ENCODE measurements at places on chromosomes 7 and 10.

GRCh38 chr7:111990643-111991042, 215.6 kb downstream of the DOCK4 start:
- no peak for DNase-seq

DNA sequence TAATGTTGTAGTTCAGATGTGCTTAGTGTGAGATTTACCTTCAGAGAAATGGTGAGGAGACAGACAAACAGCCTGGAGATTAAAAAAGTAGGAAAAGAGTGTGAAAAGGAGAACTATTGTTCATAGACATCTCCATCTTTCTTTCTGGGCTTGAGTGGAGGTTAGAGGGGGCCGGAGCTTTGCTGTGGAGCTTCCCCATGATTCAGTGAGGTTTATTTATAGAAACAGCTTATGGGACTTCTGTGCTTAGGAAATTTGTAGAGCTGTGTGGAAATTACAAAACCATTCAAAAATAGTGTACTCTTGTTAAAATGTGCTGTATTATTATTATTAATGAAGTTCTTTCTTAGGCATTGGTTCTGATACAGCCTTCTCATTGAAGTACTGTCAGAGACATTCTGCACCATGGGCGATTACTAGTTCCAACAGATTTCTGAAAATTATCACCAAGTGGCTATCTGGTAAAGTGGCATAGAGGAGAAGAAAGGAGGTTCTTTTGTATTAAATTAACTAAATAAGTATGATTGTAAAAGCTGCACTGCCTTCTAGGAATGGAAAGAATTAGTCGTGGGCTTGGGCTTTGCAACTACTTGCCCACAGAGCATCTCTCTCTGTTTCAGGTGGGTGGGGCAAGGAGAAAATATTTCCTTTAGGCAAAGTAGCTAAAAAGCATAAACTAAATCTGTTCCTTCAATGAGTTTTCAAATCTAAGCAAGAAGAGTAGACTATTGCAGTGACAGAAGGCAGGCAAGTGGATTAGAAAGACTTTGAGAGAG, 8.7 kb upstream of the TCAF1 start:
- DNase-seq: no peak

- no peak for DNase-seq
These were observed 16.4 kb upstream of the ADD3 start for GRCh38 chr10:109991266-109991855.

- DNase-seq: no peak
These were observed 190.9 kb upstream of the CXCL12 start for GRCh38 chr10:44575601-44576380.

DNA sequence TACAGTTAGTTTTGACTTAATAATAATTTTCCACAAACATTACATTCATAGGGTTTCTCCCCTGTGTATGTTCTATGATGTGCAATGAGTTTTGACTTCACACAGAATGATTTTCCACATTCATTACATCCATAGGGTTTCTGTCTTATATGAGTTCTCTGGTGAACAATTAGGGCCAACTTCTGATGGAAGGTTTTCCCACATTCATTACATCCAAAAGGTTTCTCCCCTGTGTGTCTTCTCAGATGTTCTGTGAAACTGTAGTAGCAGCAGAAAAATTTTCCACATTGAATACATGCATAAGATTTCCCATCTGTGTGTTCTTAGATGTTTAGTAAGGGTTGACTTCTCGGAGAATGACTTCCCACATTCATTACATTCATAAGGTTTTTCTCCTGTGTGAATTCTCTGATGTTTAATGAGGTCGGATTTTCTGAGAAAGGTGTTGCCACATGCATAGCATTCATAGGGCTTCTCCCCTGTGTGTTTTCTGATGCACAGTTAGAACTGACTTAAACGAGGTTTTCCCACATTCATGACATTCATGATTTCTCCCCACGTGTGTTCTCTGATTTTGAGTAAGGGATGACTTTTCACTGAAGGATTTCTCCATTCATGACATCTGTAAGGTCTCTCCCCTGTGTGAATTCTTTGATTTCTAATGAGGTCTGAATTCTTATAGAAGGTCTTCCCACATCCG, 118.5 kb downstream of the ZNF33B start:
- DNase-seq: no peak

DNA sequence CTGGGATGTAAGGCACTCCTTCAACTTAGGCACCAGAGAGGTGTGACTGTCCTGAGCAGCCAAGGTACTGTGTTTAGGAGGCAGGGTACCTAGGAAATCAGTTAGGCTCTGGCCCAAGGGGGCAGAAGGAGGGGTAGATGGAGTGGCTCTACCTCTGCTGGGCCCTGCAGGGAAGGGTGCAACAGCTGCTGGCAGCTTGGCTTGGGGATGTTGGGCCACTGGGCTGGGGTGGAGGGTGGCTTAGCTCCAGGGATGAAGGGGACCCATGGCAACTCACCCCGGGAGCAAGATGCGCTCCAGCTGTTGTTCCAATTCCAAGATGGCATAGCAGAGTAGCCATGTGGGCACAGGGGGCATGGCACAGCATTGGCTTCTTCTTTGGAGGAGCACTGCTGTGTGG, 42.1 kb downstream of the NEURL1 start:
- DNase-seq: no peak

- DNase-seq: no peak
These were observed 340.8 kb upstream of the KLF6 start for GRCh38 chr10:4125776-4126175.

DNA sequence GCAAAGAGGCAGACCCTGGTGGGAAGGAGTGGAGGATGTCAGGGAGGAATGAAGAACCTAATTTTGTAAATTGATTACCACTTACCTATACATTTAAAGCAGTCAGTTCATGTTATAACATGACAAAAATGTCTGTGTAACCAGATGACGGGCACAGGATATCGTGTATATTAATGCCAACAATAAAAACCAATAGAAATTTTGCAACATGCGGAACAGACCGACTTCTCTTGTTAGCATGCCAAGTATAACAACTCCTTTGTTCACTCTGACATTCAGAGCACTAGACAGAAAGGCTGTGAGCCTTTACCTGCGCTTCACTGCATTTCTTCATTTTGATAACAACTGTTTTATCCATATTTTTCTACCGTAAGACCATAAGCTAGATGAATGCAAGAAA, 29.9 kb downstream of the CDK6 start:
- no peak for DNase-seq

DNA sequence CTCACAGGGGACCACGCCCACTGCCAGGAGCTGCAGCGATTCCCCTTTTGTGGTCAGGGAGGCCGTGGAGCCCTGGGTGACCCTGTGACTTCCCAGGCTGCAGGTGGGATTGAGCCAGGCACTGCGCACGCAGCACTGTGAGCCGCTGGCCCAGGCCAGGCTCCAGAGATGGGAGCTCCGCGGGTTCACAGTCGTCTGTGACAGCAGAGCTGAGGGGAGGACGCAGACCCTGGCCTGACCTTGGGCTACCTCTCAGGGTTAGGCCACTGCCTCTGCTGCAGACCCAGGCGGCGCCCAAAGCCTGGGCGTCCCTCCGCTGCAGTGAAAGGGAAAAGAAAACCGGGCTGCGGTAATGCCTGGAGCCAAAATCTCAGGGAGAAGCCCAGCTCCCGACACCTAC, 107.5 kb upstream of the GPR26 start:
- DNase-seq: no peak

GRCh38 chr10:19954601-19955000, 138.4 kb downstream of the PLXDC2 start:
- no peak for DNase-seq

DNA sequence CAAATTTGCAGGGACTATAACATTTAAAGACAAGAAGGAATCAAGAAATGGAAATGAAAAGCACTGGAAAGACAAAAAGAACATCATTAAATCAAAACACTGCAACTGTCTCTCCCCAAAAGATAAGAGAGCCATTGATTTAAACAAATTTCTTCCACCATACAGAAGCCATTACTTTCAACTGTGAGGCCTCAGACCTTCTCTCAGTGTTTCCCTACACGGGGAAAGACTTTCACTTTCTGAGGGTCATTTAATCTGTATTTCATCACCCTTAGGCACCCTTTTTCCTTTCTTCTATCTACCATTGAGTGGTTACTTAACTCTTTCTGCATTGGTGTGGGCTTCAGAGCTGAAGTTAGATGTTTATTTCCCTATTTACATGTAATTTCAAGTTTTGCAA, 47.5 kb downstream of the CCDC172 start:
- no peak for DNase-seq

DNA sequence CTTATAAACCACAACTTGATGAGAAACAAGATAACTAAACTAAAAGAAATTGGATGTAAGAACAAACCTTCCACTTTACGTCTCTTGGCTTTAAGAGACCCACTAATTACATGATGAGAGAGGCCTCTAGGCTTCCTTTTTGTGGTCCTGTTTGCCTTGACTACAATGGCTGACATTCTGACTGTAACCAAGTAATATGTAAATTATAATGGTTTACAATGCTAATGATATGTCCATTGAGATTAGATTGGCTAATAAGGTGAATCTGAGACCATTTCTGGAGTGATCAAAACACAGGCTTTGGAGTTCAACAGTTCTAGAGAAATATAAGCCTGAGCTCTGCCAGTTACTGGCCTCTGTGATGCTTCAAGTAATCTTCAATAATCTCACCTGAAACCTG, 39.4 kb upstream of the AGMO start:
- no peak for DNase-seq

- no peak for DNase-seq
These were observed 694 bp upstream of the FAS start for GRCh38 chr10:88989824-88990383.

DNA sequence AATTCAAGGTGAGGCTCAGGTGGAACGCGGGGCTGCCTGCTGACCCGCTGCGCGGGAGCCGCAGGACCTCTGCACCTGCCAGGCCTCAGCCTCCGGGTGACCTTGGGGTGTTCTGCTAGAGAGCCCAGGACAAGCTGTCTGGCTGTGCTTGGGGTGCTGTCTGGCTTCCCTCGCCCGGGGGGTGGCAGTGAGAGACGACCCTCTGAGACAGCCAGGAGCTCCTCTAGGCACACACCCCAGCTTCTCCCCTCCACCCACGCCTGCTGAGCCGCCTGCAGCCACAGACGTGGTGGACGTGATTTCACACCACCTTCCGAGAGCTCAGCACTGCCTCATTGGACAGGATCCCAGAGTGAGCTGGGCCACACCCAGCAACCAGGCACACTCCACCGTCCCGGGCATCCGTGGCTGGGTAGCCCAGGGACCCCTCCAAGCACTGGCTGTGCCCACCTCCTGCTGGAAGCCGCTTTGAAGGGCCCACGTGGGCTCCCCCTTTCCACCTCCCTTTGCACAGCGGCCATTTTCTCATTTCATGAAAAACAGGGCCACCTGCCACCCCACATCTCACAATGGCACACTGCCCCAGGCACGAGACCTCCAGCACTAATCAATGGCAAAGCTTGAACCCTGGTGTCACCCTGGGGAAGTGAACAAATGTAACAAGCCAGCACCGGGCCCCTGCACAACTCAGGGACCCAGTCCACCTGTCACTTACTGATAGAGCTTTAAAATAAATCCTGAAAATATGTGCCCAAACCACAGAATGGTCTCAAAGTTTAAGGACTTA, 35.0 kb downstream of the ZFAND2A start:
- DNase-seq: no peak

- DNase-seq: no peak
These were observed 1.3 kb upstream of the SORCS3 start for GRCh38 chr10:104639590-104640338.

- DNase-seq: no peak
These were observed 23.4 kb upstream of the AKR1C3 start for GRCh38 chr10:5070648-5071410.

DNA sequence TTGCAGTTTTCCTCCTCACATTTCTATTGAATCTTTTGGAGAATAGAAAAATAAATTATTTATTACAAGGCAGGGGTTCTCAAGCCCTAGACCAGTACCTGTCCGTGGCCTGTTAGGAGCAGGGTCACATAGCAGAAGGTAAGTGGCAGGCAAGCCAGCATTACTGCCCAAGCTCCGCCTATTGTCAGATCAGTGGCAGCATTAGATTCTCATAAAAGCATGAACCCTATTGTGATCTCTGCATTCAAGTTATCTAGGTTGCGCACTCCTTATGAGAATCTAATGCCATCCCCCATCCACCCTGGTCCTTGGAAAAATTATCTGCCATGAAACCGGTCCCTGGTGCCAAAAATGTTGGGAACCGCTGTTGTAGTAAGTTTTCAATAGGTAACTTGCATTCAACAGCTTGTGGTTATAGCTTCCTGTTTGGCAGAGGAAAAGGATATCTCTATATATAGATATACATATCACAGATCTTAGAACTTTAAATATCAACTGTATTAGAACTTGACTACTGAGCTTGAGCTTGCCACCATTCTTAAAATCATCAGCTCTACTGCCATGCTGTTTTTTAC, 165.1 kb downstream of the AHR start:
- no peak for DNase-seq

DNA sequence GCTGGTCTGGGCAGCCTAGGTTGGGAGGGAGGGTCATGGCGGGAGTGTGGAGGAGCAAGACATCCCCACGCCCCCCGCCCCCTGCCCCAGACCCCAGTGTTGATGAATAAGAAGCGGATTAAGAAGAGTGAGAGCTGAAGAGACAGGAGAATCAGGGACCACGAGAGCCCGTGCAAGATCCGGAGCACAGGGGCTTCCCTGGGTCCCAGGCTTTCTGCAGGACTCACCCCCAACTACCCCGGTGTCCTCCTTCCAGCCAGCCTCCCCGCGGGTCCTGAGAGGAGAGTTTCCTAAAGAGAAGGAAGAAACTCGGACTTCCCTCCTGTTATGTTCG, 20.1 kb downstream of the GHRHR start:
- no peak for DNase-seq

DNA sequence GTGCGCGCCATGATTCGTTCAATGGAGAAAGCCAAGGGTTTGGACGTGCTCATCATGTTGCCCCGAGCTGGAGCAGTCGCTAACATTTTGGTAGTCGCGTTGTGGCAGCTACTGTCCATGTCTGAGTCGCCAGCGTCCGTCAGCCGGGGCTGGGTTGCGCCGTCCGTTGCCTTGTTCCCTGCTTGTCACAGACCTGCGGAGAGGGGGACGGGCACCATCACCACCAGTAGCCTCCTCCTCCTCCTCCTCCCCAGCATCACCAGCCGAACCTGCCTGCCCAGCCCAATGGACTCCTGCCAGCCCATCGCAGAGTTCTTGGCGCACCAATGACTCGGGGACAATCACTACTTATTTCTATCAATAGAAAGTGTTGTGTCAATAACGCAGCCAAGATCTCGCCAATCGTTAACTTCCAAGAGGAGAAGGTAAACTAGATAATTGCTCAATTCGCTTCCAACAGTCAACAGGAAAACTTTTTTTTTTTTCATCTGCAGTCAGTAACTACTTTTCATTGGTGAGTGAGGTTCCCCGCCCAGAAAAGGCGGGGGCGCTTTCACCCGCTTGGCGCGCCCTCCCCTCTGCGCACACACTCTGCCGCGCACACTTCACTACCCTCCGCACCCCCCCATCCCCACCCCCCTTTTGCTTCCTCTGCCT, at the start of gene FEZF1:
Gene FEZF1 (minus strand): TSS at position 432 of the 657 bp plus-strand sequence. CDS start 313 bp downstream, at position 119.
- no peak for DNase-seq

Measured in CD4-positive, alpha-beta T cell treated with Interleukin-15 for 4 hours (primary cell).